ENCODE measurements at places on chromosomes 4 and X. TPM values are rescaled to one million over a fixed set of nuclear protein-coding genes. Genes with fewer than 3 reads are reported as not detected.

SSX2 gene
- total RNA-seq: not detected

MAMLD1 gene
- 7.3 TPM for total RNA-seq

PITX2 gene
- total RNA-seq: 1.0 TPM

S100G gene
- not detected for total RNA-seq

LGI2 gene
- total RNA-seq: 0.08 TPM

MAGEA11 gene
- not detected for total RNA-seq

PABPC5 gene
- total RNA-seq: not detected

LAS1L gene
- total RNA-seq: 67.0 TPM

WDR17 gene
- total RNA-seq: 3.3 TPM

TMEM144 gene
- total RNA-seq: 3.1 TPM

PPP4R3C gene
- total RNA-seq: not detected

ADH1C gene
- not detected for total RNA-seq

TAF7L gene
- 0.20 TPM for total RNA-seq

GRIA3 gene
- not detected for total RNA-seq

SSX2B gene
- not detected for total RNA-seq

AKAP17A gene
- 37.5 TPM for total RNA-seq

RBMXL3 gene
- total RNA-seq: not detected

CNKSR2 gene
- 1.8 TPM for total RNA-seq

TGIF2LX gene
- total RNA-seq: not detected

GPC4 gene
- total RNA-seq: 0.05 TPM

NPY2R gene
- not detected for total RNA-seq

ARMCX2 gene
- 0.06 TPM for total RNA-seq

PCDH18 gene
- not detected for total RNA-seq

TMPRSS11D gene
- total RNA-seq: not detected

C4orf46 gene
- 6.6 TPM for total RNA-seq

CYLC1 gene
- total RNA-seq: not detected
